ENCODE measurements at places on chromosomes 16 and 17.

DNA sequence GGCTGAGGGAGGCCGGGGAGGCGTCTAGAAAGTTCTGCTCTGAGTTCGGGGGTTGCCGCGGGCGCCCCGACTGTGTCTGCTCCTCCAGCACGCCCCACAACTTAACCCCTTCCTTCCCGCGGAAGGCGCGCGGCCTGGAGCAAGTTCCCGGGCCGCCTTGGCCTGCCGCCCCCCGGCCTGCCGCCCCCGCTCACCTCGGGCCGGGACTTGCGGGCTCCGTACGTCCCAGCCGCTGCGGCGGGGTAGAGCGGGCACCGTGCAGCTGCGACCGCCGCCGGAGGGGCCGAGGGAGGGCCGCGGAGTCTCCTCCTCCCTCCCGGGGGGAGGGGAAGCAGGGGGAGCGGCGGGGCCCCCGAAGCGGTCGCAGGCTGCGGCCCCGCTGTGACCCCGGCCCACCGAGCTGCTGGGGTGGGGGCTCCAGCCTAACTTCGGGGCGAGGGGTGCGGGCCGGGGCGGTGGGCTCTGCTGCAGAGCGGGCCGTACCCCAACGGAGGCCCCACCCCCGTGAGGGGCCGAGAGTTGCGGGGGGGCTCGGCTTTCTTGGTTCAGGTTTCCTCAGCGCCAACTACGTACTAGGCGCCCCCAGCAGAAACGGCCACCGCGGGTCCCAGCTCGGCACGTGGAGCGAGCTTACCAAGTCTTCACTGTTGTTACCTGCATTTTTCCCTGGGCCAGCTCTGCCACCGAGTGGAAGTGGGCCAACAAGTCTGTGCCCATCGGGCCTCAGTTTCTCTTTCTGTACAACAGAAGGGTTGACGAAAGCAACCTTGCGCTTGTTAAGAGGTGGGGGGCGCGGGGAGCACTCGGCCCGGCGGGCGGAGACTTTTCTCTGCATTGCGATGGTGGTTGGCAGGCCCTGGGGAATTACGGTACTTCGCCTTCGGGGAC lies at the start of gene CCDC102A:
Gene CCDC102A, minus strand, starts transcription at position 266 of the 888 bp plus-strand sequence. CDS start 7,394 bp downstream, outside the sequence.
- peak; percentile 50 for DNase-seq

DNA sequence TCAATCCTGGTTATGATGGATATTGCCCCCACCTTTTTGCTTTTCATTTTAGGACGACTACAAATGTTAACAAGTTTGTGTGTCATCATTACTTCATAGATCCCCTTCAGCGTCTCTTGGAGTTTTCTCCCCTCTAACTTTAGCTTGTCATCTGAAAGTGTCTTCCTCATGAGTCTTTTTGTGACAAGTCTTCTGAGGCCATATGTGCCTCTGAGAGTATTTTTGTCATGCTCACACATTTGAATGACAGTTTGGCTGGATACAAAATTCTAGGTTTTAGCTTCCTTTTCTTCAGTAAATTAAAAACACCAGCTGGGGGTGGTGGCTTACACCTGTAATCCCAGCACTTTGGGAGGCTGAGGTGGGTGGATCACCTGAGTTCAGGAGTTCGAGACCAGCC lies 203.8 kb upstream of the CHMP6 start:
- DNase-seq = no peak

- DNase-seq = no peak
Observed at GRCh38 chr16:50684823-50685461, 3.8 kb upstream of the SNX20 start.

DNA sequence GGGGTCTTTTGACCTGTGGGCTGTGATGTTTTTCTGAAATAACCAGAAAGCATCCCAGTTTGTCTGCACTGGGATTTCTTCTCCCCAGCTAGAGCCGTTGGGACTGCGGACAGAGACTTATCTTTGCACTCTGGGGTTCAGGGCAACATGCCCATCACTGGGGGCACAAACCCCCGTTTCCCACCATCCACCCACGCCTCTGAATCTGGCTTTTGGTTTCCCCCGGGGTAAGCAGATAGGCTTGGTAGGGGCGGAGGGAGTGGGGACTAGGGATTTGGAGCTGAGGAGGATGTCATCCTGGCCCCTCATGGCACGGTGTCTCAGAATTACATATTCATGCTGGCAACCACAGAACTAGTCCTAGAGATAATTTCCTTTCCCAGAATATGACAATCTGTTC lies 68.6 kb downstream of the CCDC182 start:
- DNase-seq = no peak

DNA sequence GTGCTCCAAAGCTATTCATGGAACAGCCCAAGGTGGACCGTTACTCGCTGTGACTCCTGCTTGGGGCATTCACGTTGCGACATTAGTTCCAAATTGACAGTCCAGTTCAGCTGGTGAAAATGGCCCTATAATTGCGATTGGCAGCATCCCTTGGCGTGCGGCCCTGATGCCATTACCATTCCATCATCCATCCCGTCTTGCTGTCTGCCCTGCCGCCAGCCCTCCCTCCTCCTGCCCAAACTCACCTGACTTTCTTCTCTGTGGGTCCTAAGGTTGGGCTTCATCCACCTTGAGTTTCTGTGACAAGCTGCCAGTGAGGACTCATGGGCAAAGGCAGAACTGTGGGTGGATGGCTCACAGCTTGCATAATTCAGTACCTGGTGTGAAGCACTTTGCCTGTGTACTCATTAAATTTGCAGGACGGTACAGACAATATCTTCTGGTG lies 104.6 kb downstream of the RPTOR start:
- no peak for DNase-seq

DNA sequence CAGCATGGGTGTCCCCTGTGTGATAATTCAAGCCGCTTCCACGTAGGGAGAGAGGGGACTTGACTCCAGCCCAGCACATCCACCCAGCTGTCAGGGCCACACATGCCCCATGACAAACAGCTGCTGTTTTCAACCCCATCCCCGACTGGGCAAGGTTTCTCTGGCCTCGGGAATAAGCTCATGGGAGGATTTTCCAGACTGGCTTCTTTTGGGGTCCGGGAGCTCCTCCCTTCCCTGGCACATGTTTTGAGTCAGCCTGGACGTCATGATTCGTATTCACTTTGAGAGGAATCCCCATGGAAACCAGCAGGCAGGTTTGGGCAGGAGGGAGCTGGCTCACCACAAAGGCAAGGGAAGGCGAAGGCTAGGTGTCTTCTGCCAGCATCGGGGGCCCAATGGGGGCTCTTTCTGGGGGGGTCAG lies 156.4 kb downstream of the CMIP start:
- DNase-seq = no peak

GRCh38 chr16:73190688-73191659 lies 143.0 kb upstream of the ZFHX3 start:
- DNase-seq = no peak

DNA sequence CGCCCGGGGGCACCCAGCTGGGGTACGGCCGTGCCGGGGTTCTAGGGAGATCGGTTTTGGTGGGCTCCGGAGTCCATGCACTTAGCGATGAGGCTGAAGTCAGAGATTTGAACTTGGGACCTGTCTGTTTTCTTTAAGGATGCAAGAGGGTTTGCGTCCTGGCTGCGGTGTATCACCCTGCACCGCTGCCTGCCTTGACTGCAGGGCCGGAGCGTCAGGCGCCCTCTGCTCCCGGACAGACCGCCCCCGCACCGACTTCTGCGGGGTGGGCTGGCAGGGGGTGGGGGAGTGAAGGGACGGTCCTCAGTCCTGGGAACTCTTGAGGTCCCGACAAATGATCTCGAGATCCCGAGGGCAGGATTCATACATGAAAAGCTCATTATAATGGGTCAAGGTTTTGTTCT lies 701 bp downstream of the PDP2 start:
- no peak for DNase-seq

GRCh38 chr17:1590029-1590746 lies 27.6 kb upstream of the PITPNA start:
- DNase-seq = no peak

DNA sequence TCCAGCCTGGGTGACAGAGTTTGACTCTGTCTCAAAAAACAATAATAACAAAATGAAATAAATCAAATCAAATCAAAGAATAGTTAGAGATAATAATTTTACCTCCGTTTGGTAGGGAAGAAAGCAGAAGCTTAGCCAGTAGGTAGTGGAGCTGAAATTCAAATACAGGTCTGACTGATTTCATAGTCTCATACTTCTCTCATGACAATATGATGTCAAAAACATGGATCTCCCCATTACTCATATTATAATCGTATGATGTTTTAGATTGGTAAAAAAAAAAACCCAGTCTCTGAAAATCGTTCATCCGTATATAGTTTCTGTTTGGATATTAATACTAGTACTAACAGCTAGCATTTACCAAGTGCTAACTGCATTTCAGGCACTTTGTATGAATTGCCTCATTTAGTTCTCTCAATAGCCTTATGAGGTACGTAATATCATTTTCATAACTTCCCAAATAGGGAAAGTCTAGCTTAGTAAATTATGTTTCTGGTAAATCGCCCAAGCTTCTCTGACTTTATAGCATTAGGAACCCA lies 48.7 kb downstream of the CDH8 start:
- no peak for DNase-seq

DNA sequence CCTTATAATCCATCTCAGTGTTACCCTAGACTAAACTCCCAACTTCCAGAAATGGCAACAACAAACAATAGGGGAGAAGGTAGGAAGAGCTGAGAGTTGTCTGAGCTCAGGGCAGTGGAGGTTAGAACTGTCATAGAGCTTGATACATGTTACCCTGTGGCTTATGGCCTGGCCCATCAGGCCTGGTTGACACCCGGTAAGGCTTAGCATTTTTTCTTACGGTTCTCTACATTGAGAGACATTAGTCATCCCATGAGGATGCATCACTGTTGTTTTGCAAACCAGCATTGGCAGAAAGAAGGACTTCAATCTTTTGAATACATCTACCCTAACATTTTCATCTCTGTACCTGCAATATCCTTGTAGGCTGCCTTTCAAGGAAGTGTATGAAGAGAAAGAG lies 226.6 kb downstream of the PHKB start:
- DNase-seq = no peak

DNA sequence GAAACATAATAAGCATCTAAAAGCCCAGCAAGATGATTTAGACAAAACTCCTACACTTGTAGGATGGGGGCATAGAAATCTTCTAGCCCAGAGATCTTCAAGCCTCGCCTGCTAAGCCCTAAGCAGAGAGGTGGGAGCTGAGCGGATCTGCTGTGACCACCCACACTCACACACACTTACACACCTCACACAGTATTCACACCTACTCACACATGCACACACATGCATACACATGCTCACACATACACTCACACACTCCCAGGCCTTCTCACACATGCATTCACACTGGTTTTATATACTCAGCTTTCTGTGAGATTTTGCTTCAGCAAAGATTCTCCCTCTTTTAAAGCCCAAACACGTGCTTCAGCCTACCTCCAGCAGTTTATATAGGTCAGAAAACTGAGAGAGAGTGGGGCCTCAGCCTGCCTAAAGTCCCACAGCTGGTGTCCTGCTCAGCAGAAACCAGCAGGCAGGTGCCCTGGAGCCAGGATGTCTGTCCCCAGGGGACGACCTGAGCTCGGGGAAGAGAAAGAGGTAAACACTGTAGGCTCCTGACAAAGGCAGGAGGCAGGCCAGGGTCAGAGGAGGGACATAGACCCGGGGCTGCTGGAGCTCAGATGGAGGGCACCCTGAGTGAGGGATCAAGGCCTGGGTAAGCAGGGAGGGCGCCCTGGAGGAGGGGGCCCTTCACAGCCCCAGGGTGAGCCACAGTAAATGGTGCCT lies 12.0 kb upstream of the KRT19 start:
- DNase-seq = no peak

DNA sequence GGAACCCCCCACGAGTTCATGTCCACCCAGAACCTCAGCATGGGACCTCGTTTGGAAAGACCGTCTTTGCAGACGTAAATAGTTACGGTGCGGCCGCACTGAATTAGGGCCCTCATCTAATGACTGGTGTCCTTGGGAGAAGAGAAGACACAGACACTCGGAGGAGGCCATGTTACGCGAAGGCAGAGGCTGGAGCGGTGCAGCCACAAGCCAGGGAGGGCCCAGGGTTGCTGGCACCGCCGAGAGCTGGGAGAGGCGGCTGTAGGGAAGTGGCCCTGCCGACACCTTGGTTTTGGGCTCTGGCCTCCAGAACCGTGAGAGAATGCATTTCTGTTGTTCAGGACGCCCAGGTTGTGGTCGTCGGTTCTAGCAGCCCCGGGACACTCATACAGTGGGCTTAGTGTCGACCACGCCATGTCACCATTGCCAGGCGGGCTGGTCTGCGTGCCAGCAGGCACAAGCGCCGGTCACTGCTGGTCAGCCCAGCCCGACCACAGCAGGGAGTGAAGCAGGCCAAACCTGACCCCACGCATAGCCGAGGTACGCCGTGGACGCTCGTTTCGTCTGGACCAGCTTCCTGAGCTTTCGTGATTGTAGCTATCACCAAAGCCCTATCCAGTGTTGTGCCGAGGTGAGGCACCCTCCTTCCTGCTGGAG lies 10.7 kb upstream of the WDR45B start:
- DNase-seq = no peak

DNA sequence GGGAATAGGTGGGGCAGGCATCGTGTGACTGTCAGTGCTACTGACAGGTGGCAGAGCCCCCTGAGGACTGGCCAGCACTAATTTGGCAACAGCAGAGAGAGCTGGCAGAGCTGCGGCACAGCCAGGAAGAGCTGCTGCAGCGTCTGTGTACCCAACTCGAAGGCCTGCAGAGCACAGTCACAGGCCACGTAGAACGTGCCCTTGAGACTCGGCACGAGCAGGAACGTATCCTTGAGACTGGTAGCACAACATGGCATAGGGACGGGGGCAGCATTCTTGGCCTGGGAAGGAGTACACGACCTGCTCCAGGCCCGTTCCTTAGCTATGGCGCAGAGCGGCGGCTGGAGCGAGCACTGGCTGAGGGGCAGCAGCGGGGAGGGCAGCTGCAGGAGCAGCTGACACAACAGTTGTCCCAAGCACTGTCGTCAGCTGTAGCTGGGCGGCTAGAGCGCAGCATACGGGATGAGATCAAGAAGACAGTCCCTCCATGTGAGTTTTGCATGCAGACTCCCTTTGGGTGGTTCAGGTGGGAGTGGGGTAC lies 3.0 kb upstream of the NRN1L start:
- DNase-seq = no peak

GRCh38 chr17:80981062-80981902 lies 10.4 kb upstream of the CHMP6 start:
- peak; percentile 27 for DNase-seq

- peak; percentile 31 for DNase-seq
Observed at GRCh38 chr16:56950881-56951771, 10.6 kb upstream of the CETP start.

DNA sequence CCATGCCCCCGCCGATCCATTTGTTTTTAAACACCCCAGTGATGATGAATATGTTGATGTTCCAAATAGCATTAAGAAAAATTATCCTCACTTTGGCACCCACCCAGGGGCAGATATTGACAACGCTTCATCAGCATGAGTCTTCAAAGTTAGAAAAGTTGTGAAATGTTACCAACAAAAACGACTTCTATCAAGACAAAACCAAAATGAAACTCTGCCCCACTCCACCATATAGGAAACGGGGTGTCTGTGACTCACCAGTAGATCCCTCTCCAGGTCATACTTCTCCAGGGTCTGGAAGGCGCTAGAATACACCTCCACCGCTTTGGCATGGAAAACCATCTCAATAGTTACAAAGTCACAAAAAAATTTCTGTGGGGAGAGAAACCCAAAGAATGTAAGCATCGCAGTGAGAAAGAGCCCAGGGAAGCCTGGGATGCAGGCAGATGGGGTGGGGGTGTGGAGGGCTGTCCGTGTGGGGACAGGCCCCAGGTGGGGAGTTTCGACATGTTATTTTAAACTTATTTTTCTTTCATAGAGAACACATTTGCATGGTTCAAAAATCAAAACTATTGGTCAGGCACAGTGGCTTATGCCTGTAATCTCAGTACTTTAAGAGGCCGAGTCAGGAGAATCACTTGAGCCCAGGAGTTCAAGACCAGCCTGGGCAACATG lies 10.2 kb downstream of the CIBAR2 start:
- no peak for DNase-seq

GRCh38 chr17:62619417-62620155 lies 7.9 kb upstream of the MRC2 start:
- no peak for DNase-seq

Data from central memory CD4-positive, alpha-beta T cell (primary cell).